ENCODE measurements at places on chromosomes 13 and 19.

- DNase-seq, result peak; percentile 55
These were observed 330.3 kb upstream of the MIR17HG start for GRCh38 chr13:91017031-91017668.

GRCh38 chr19:44684892-44685863, 13.8 kb upstream of the CEACAM16 start:
- no peak for DNase-seq

- DNase-seq, result no peak
These were observed 75.1 kb downstream of the GNG7 start for GRCh38 chr19:2627319-2627829.

GRCh38 chr19:45508861-45509691, 1.8 kb downstream of the VASP start:
- no peak for DNase-seq

DNA sequence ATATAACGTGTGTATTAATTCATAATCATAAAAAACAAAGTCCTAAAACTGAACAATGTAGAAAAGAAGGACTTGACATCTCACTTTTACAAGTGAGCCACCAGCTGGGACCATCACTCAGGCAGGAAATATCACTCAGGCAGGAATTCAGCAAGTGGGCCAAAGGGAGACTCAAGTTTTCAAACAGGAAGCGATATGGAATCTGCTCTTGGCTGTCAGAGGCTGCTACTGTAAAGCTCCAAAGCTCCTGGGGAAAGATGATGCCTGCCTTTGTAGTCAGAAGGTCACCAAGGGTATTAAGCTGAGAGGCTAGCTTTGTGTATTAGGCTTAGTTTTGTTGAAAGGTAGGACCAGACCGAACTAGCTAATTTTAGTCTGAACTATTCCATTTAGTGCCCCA, 5.5 kb upstream of the AKAP11 start:
- DNase-seq, result no peak

DNA sequence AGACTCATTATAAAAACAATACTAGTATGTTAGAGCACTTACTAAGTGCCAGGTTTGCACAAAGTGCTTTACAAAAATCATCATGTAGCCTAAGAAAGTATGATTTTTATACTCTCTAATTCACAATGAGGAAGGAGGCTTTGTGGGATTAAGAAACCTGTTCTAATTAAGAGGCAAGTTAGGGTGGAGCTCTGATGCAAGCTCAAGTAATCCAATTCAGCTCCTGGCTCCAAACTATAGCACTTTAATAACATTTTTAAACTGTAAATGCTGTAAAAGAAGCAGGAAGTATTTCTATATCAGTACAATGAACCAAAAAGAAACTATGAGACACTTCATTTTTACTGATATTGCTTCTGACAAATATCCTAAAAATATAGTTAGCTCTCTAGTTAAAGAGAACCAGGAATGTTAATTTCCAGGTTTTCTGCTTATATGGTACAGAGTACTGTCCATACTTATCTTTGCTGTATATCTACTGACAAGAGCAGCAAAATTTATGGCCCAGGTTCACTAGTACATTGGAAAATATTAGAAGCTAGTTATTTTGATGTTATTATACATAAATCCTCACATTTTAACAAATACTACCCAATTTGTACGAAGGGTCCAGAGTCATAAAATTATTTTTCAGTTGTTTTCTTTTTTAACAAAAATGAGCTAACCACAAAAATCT, 482.0 kb downstream of the DIAPH3 start:
- no peak for DNase-seq

- DNase-seq, result no peak
These were observed 20.9 kb downstream of the CEBPA start for GRCh38 chr19:33281296-33281926.

DNA sequence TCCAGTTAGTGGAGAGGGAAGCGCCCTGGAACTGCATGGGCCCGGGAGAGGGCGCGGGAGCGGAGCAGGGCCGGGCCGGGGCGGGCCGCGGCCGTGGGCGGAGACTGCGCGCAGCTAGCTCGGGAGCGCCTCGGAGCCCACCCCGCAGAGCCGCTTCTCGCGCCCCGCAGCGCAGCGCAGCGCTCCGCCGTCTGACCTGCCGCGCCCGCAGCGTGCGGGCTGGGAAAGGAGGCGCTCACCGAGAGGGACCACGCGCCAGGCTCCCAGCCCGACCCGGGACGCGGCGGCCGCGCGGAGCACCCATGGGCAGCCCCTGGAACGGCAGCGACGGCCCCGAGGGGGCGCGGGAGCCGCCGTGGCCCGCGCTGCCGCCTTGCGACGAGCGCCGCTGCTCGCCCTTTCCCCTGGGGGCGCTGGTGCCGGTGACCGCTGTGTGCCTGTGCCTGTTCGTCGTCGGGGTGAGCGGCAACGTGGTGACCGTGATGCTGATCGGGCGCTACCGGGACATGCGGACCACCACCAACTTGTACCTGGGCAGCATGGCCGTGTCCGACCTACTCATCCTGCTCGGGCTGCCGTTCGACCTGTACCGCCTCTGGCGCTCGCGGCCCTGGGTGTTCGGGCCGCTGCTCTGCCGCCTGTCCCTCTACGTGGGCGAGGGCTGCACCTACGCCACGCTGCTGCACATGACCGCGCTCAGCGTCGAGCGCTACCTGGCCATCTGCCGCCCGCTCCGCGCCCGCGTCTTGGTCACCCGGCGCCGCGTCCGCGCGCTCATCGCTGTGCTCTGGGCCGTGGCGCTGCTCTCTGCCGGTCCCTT, at the start of gene MLNR:
MLNR (plus strand) TSS at position 303 of the 820 bp plus-strand sequence; CDS start at position 303, 0 bp downstream.
- peak; percentile 57 for DNase-seq

DNA sequence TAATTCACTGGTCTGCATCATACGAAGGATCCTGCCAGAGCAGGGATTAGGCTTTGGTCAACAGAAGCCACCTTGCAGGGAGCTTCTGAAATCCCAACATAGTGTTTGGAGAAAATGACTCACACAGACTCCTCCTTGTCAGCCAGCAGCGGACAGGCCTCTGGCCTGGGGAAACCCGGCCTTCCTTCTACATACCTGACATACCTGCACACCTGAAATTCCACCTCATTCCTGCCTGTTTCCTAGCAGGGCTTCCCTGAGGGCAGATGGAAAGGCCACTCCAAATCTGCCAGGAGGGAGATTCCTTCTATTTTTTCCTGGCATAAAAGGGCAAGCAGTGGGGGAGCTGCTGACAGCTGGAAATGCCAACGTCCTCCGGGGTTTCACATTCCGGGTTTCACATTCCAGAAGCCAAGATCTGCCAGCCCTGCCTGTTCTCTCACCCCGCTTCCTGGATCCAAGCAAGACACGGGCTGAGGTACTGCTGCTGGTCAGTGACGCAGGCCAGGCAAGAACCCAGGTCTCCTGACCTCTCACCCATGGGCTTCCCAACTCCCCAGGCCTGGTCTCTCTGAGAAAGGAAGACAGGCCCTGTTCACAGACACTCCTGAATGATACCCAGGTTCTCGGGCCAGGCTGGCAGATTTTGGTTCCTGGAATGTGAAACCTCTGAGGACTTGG, 18.2 kb upstream of the IGFL1 start:
- no peak for DNase-seq

GRCh38 chr13:21942061-21942460, 271.2 kb downstream of the FGF9 start:
- no peak for DNase-seq

DNA sequence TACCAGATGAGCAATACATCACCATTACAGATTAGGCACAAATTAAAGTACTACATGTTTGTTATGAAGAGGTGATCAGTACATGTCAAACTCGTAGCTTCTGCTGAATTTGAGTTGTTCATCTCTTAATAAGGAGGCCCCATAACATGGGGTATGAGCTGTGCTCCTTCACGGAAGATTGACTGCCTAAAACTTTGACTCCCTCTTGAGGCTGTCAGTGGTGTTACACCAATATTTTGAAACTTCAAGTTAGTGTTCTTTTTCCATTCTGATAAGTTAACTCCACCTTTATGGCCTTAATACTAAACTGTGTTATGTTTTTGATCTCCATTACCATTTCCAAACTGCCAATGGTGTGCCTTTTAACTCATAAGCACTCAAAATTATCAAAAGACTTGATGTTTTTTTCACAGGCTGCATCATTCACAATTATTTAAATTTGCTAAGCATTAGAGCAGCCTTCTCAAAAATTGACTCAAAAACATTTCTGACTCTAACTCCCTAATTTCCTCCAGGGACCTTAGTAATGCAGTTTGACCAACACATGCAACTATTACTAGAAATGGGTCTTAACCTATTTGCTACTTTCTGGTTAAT, 1591.5 kb downstream of the PCDH9 start:
- peak; percentile 53 for DNase-seq

DNA sequence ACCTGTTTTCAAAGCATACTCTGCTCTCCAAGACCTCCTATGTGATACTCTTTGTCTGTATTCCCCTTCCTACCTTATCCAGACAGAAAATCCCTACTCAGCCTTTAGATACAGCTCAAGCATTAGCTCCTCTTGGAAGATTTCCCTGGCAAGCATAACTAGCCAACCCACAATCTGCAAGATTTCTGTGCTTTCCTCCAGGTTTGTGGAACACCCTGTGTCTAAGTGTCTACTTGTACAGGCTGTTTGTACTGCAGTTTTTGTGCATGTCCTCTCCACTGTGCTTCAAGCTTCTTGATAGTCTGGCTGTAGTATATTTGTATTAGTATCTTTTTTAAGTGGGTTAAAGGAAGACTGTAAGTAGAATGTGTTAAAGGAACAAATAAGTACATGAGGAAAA, 203.7 kb downstream of the RFC3 start:
- DNase-seq, result no peak
